ENCODE measurements at places on chromosomes 5 and 9. TPM values are rescaled to one million over a fixed set of nuclear protein-coding genes. Genes with fewer than 3 reads are reported as not detected.

CHMP5 gene
- total RNA-seq: 57.2 TPM

SEPTIN8 gene
- total RNA-seq: 31.2 TPM

GRCh38 chr5:131363811-131364506 is 100.1 kb downstream of the CDC42SE2 start:
- no peak overlapping the region for H3K27ac ChIP-seq
- H3K4me1 ChIP-seq: no peaks in the 10 kb centered on the region

- no peaks in the 10 kb centered on the region for H3K27me3 ChIP-seq
- H3K36me3 ChIP-seq: no peaks in the 10 kb centered on the region
- no peak overlapping the region for H3K4me3 ChIP-seq
- H3K27ac ChIP-seq: no peak overlapping the region
Observed at GRCh38 chr5:134345996-134346395, 21.0 kb downstream of the CDKL3 start.

GARIN3 gene
- total RNA-seq: not detected

DNA sequence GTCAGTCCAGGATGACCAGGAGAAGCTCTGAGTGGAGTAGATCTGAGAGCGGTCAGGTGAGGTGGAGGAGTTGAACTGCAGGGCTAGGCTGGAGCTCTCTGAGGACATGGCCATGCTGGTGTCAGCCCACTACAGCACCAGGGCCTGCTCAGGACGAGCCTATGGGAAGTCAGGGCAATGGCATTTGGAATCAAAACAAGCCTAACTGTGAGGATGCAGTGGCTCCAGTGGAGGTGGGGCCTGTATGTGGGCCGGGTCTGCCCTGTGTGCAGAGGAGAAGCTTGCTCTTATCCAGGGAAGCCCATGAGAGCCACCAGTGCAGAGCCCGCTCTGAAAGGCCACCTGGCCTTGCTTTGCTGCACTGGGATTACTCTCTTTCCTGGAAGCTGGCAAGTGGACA is 11.1 kb downstream of the CXCL14 start:
- H3K4me1 ChIP-seq: no peaks in the 10 kb centered on the region
- no peak overlapping the region for H3K27ac ChIP-seq

DNA sequence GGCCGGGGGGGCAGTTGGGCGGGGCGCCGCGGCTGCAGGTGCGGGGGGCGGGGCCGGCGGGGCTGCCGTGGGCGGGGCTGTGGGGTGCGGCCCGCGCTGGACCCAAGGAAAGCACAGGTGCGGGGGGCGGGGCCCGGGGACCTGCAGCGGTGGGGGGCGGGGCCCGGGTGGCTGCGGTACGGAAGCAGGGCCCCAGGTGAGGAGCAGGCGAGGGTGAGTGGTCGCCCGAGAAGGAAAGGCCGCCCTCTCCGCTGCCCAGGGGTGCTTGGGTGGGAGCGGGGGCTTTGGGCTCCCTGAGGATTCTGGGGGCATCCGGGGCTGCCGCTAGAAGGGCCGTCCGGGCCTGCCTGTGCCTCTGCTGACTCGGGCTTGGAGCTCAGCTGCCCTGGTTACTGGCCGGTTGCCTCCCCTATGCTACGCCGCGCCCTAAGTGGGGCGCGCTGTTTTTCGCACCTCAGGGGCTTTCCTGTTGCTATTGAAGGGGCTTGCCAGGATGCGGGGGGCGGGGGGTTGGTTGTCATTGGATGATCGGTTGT is 767 bp downstream of the RALGPS1 start:
- peak overlapping the region; percentile 45 for H3K4me3 ChIP-seq
- peaks cover 11% of the 10 kb centered on the region for H3K4me1 ChIP-seq
- peak; percentile 37 for DNase-seq
- H3K36me3 ChIP-seq: no peaks in the 10 kb centered on the region
- H3K27ac ChIP-seq: no peak overlapping the region

Measured in heart right ventricle (tissue), 16 donors.